ENCODE measurements at places on chromosomes 13 and 19. TPM values are rescaled to one million over a fixed set of nuclear protein-coding genes. Genes with fewer than 3 reads are reported as not detected.

Gene SLC7A9
- 20.8 TPM for polyA plus RNA-seq

Gene DMRTC2
- polyA plus RNA-seq = not detected

Gene ZNF284
- polyA plus RNA-seq = 4.6 TPM

GRCh38 chr13:42073683-42074082, 25.2 kb downstream of the DGKH start:
- no peak for DNase-seq
- H3K4me3 ChIP-seq = no peak overlapping the region
- H3K27ac ChIP-seq = no peak overlapping the region
- H3K36me3 ChIP-seq = no peaks in the 10 kb centered on the region
- no peaks in the 10 kb centered on the region for H3K27me3 ChIP-seq

All from small intestine (tissue), 16 donors.